Globus pallidus (tissue), 1 donor: ENCODE measurements at places on chromosomes 7 and 10.

DNA sequence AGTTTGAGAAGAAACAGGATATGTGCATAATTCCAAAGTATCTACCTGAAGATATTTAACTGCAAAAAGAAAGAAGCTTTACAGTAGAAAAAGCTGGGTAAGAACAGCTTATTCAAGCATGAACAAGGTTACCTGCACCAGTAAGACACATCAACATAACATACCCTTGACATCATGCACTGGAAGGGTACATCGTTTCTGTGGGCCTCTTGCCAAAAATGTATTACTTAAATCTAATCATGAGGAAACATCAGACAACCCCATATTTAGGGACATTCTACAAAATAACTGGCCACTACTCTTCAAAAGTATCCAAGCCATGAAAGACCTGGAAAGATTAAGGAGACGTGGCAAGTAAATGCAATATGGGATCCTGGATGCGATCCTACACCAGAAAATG lies 18.9 kb downstream of the TPK1 start:
- DNase-seq = no peak

- DNase-seq = no peak
Measured at GRCh38 chr10:4686644-4686996, 139.4 kb upstream of the AKR1E2 start.

- DNase-seq = peak; percentile 30
Measured at GRCh38 chr7:55245271-55245723, 119.8 kb upstream of the LANCL2 start.

DNA sequence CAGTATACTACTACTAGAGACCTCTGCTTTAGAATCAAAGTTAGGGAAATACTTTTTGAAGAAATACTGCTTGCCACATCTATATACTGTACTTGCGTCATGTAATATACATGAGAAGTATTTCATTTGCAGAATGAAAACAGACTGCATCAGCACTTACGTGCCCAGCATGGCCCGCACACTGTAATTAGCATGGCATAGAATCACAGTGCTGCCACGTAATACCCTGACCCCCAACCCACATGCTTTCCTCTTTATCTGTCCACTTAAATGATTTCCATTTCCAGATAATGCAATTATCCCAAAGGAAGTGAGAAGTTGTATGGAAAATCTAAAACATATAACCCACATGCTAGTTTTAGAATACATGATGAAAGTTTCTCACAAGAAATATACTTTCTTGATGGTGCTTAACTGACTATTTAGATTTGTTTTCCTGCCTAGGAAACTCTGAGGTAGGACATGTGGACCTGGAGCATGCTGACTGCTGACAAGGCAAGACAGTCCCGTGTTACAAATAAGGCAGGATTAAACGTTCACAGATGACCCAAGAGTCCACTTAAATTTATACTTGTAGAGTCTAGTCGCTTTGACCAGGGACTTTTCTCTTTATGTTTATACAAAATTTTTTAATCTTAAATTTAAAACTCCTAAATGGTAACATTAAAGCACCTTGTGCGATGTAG lies 12.6 kb downstream of the USP6NL start:
- no peak for DNase-seq

- no peak for DNase-seq
Measured at GRCh38 chr10:44752451-44753441, 158.4 kb upstream of the TMEM72 start.

- DNase-seq = no peak
Measured at GRCh38 chr10:62352356-62352970, 21.7 kb upstream of the ZNF365 start.

DNA sequence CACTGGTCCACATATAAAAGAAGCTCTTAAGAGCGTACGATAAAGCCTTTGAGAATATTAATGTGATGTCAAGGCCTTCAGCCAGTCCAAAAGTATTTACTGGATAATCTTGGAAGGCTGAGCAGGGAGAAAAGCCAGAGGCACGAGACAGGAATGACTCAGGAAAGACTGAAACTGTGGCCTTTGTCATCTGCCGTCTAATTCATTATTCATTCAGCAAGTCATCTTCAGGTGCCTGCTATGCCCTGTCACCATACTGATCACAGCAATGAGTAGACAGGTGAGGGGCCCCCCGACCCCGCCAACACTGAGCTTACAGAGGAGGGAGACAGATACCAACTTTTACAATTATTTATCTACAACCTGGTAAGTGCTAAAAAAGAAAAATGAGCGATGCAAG lies 78.9 kb downstream of the VOPP1 start:
- no peak for DNase-seq

- DNase-seq = no peak
Measured at GRCh38 chr10:124636271-124636995, 107.7 kb downstream of the FAM53B start.

- DNase-seq = no peak
Measured at GRCh38 chr10:98104125-98104524, 30.3 kb upstream of the R3HCC1L start.

GRCh38 chr10:116269619-116270018 lies 3.4 kb downstream of the GFRA1 start:
- no peak for DNase-seq

- DNase-seq = no peak
Measured at GRCh38 chr7:44138698-44139097, 2.4 kb downstream of the MYL7 start.

DNA sequence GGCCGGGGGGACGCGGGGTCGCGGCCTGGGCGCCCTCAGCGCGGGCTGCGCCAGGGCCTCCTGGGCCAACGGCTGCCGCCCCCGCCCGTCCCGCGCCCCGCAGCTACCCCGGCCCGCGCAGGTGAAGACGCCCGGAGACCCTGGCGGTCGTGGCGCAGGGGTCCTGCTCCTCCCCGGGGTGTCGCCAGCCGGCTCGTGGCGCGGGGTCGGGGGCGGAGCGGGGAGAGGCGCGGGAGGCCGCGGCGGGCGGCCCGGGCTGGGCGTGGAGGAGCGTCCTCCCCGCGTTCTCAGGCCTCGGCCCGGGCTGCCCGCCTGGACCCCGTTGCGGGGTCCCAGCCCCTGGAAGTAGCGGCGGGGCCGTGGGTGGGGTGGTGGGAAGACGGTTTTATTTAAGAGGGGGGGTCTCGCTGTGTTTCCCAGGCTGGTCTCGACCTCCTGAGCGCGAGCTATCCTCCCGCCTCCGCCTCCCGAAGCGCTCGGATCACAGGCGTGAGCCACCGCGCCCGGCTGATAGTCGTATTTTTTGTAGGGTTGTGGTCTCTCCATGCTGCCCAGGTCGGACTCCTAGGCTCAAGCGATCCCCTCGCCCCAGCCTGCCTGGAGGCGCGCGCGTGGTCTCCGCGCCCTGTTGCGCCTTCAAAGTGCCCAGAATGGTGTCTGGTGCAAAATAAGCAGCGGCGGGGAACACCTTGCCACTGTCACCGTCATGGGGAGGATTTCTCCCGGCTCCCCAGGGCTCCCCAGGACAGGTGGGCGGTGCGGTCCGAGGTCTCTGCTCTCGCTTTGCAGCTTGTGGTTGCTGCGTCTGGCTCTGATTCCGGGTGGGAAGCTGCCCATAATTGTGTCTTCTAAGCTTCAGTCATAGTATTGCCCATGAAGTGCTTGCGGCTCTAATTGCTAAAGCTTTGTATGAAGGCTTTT lies 15.3 kb upstream of the SUN1 start:
- DNase-seq = no peak

GRCh38 chr7:154696556-154696955 lies 306.4 kb downstream of the PAXIP1 start:
- no peak for DNase-seq

- DNase-seq = no peak
Measured at GRCh38 chr7:2990949-2991470, 52.7 kb downstream of the CARD11 start.

- DNase-seq = no peak
Measured at GRCh38 chr10:46245381-46245900, 41.4 kb upstream of the ANTXRL start.

DNA sequence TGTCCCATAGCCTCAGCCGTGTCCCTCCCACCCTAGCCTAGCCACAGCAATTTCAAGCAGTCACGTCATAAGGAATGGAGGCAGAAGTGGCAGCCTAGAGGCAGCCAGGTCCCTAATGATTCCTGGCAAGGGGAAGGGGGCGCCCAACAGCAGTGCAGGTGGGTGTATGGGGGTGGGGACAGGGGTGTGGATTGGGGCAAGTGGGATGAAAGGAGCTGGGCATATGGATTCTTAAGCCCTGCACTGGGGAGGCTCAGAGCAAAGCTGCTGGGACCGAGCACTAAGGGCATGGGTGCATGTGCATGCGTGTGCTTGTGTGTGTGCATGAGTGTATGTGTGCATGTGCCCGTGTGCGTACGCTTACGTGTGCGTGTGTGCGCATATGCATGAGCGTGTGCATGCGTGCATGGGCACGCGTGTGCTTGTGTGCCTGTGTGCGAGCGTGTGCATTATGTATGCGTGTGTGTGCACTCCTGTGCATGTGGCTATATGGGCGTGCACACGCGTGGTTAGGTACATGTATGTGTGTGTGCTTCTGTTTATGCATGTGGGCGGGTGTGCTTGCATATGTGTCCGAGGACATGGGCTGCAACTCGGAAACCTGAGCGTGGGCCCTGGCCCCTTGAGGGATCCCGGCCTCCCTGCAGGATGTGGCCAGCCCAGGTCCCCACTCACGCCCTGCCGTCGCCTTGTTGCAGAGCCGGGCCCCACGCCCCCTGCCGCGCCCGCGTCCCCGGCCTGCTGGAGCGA lies 34.1 kb downstream of the SH2B2 start:
- no peak for DNase-seq

DNA sequence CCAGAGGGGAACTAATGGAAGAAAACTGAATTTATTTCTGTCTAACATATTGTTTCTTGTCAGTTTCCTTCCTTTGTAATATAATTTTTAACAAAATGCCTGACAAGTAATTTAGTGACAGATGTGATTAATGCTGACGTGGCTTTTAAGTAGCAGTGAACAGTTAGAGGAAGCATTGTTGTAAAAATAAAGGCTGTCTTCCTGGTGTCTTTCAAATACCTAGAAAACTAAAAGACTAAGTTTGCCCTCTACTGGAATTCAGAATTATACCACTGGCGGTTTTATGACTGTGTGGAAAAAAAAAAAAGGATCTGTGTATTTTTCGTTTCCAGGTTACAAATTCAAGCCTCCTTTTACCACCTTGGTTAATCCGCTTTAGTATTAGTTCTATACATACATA lies 217.1 kb upstream of the DPP6 start:
- DNase-seq = no peak

DNA sequence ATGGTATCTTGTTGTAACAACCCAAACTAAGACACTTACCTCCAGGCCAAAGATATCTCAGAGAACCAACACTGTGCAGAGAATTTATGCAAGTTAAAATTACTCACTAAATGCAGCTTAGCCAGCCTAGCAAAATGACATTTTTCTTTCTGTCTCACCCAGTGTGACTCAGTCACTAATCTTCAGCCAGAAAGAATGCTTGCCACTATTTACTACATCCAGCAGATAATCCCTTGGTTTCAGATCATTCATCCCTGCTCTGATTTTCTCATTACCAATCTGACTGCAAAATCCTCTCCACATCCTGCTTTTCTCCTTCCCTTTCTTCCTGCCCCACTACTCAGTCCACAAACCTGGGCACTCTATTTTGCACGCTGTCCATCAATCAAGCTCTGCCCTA lies 93.5 kb upstream of the NEBL start:
- DNase-seq = no peak

DNA sequence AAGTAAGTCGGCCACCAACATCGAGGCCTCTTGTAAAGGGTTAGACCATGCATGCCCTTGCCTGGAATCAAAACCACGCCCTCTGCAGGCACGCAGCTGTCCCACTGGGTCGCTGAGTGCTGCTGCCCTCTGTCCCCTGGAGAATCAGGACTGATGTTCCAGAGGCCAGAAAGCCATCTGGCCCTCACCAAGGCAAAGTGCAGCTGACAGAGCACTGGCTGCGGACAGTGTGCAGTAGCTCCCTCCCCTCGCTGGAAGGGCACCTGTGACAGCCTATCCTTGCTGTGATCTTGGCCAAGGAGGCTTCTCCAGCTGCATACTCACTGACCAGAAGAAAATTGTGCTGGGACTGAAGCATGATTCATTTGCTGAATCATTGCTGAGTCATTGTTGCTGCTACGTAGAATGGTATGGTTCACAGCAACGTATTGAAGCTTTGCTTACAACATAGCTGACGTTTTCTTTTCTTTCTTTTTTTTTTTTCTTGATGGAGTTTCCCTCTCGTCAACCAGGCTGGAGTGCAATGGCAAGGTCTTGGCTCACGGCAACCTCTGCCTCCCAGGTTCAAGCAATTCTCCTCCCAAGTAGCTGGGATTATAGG lies 30.4 kb downstream of the DDC start:
- no peak for DNase-seq

GRCh38 chr10:127024685-127025435 lies 119.6 kb downstream of the DOCK1 start:
- peak; percentile 28 for DNase-seq

DNA sequence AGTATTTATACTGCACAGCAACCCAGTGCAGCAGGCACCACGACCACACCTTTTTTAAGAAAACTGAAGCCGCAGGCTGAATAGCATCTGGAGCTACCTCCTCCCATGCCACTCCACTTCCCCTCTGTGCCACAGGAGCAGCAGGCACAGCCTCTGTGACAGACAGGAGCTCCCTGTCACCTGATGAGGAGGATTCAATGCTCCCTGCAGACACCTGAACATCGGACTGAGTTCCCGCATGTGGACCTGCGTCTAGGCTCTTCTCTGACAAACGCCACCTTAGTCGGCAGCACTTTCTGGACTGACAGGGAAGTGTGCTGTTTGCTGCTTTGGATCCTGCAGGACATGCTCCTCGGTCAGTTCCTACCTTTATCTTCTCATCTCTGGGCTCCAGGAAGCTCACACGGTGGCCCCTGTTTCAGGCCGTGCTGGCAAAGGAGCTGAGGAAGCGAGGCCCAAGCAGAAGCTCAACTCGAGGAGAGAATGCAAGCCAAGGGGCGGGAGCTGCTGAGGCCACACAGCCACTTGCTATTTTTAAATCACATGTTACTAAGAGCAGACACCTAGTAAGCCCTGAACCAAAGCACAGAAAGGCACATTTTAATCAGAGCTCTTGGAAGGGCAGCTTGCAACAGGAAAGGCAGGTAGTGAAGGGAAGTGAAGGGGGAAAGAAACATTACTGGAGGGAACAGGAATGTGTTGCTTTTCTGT lies 56.6 kb downstream of the VOPP1 start:
- no peak for DNase-seq

GRCh38 chr7:116663744-116664143 lies 8.3 kb upstream of the MET start:
- DNase-seq = no peak

DNA sequence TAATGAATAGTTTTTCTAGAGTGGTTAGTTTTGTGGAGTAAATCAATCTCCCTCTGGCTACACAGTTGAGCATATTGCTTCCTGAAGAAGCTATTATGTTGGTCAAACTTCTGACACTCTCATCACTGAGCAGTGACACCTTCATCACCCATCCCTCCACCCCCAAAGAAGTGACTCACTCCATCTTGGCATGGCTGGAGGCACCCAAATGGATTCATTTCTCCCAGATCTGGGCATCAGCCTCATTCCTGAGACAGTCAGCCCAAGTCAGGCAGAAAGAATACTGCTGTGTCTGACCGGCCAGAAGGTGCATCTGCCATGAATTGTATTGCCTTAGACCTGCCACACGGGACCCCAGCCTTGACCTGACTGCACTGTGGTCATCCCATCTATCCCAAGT lies 117.0 kb upstream of the HABP2 start:
- no peak for DNase-seq

GRCh38 chr7:105602325-105603305 lies 21.3 kb upstream of the EFCAB10 start:
- DNase-seq = no peak

- DNase-seq = no peak
Measured at GRCh38 chr7:22667562-22668239, 59.3 kb upstream of the IL6 start.
